ENCODE measurements at places on chromosomes 13 and 19.
A peak's percentile ranks its signal among the peaks of the same experiment; 100 is the strongest.

DNA sequence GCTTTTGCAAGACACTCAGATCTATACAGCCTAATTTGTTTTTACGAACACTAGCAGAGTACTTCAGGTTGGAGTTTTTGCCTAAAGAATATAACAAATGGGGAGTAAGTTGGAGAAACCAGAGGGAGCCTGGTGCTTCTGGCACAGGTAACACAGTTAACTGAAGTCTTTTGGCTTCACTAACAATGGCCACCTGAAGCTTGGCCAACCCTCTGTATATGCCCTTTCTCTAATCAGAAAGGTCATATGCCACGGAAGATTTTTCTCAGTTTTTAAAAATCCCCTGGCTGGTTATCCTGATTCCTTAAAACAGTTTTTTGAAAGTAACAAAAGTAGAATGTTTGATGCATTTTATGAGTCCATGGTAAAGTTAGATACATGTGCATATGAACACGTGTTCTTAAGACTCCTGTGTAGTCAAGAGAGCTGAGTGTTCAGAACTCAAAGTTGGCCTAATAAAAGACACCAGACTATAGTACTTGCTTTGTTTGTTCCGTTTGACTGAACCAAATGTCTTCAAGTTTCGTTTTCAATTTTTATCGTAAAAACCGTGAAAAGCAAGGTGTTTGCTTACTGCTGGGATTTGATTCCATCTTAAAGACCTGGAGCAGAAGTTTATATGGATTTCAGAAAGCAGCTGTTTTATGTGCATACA is 137.5 kb downstream of the KCNRG start:
- no peak for DNase-seq

DNA sequence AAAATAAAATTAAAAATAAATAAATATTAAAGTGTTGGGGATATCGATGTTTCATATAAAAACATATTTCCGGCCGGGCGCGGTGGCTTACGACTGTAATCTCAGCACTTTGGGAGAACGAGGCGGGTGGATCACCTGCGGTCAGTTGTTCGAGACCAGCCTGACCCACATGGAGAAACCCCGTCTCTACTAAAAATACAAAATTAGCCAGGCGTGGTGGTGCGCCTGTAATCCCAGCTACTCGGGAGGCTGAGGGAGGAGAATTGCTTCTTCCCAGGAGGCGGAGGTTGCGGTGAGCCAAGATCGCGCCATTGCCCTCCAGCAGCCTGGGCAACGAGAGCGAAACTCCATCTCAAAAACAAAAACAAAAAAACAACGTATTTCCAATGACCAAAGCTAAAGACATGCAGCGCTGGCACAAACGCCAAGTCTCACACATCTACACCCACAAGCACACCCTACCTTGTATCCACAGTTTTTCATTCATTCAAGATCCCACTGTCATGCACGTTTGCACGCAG is 907 bp downstream of the ZNF569 start:
- no peak for DNase-seq

DNA sequence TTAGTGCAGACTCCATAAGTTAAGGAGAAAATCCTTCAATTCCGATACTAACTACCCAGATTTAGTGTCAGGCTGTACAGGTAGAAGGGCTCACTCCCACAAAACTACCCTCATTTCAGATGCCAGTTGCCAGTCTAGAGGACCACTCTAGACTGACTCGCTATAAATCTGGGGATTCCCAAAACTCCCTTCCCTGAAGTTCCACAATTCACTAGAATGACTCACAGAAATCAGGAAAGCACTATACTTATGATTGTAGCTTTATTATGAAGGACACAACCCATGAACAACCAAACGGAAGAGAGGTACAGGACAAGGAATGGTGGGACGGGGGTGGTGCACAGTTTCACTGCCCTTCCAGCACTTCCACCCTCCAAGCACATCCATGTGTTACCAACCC is 321.2 kb downstream of the DIAPH3 start:
- no peak for DNase-seq

DNA sequence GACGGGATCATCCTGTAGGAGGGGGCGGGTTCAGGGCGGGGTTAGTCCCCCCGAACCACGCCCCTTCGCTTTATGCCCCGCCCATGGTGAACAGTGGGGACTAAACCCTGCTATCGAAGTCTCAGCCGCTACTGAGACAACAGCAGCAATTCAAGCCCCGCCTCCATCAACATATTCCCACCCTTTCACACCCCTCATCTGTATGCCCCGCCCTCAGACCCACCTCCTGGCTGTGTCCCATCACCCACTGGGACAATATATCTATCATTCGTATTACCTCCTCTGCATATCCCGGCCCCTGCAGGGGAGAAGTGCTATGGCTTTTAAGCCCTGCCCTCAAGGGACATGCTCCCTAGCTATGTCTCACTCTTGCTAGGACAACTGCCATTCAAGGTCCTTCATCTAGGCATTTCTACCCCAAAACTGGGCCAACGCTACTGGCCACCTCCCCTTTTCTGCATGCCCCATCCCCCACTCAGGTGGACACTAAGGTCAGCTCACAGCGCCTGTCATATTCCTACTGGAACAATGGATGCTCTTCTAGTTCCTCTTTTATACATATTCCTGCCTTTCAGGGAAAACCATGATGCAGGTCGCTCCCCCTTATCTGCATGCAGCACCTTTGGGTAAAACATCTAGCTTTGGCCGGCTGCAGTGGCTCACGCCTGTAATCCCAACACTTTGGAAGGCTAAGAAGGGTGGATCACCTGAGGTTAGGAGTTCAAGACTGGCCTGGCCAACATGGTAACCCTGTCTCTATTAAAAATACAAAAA is 11.9 kb downstream of the LRFN1 start:
- DNase-seq = no peak

DNA sequence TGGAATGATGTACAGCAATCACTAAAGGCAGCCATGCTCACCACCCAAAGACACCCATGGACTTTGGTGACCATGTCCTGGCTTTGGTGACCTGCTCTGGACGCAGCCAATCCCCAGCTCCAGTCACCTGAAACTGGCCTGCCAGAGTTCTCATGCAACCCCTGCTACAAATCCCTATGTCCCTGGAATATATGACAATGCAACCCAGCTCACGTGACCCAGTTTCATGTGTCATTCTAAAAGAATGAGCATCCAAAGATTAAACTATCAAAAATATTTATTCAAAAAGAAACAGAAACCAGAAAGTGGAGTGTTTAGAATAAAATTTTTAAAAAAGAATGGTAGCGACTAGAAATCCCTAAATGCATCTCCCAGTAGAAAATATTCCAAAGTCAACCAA is 203.3 kb upstream of the IRS2 start:
- no peak for DNase-seq

- peak; percentile 46 for DNase-seq
Observed at GRCh38 chr13:35992964-35993363, 138.2 kb downstream of the DCLK1 start.
